ENCODE measurements at places on chromosomes 1 and 21. TPM values are rescaled to one million over a fixed set of nuclear protein-coding genes. Genes with fewer than 3 reads are reported as not detected.

The LCE1D gene
- not detected for total RNA-seq

The CXADR gene
- 150 TPM for total RNA-seq

GRCh38 chr1:38941527-38942019 lies at the start of gene RHBDL2:
TSS of gene RHBDL2 (minus strand) at chr1:38941830. CDS start at chr1:38919212, 22,618 bp downstream.
- peak; percentile 29 for DNase-seq
- H3K4me1 ChIP-seq, result no peaks in the 10 kb centered on the region
- H3K27ac ChIP-seq, result no peak within 1 kb of the TSS
- H3K4me3 ChIP-seq, result no peak within 1 kb of the TSS

- no peaks in the 10 kb centered on the region for H3K27me3 ChIP-seq
- H3K4me3 ChIP-seq, result no peak overlapping the region
- no peak for DNase-seq
- no peak overlapping the region for H3K27ac ChIP-seq
- peaks cover 19% of the 10 kb centered on the region for H3K36me3 ChIP-seq
These were observed 61.5 kb downstream of the TOR3A start for GRCh38 chr1:179143322-179143721.

- H3K4me1 ChIP-seq, result no peaks in the 10 kb centered on the region
- H3K36me3 ChIP-seq, result peaks cover 14% of the 10 kb centered on the region
- no peak overlapping the region for H3K4me3 ChIP-seq
- H3K27me3 ChIP-seq, result no peaks in the 10 kb centered on the region
- H3K27ac ChIP-seq, result no peak overlapping the region
These were observed 556 bp downstream of the IFI44 start for GRCh38 chr1:78650114-78650660.

- H3K27me3 ChIP-seq, result no peaks in the 10 kb centered on the region
- no peaks in the 10 kb centered on the region for H3K36me3 ChIP-seq
- H3K4me3 ChIP-seq, result no peak overlapping the region
- no peak overlapping the region for H3K27ac ChIP-seq
These were observed 12.5 kb upstream of the PKP1 start for GRCh38 chr1:201270616-201271390.

GRCh38 chr21:42171091-42172053 lies 47.6 kb upstream of the ABCG1 start:
- no peaks in the 10 kb centered on the region for H3K27me3 ChIP-seq
- H3K4me1 ChIP-seq, result no peaks in the 10 kb centered on the region
- DNase-seq, result no peak
- no peaks in the 10 kb centered on the region for H3K36me3 ChIP-seq

DNA sequence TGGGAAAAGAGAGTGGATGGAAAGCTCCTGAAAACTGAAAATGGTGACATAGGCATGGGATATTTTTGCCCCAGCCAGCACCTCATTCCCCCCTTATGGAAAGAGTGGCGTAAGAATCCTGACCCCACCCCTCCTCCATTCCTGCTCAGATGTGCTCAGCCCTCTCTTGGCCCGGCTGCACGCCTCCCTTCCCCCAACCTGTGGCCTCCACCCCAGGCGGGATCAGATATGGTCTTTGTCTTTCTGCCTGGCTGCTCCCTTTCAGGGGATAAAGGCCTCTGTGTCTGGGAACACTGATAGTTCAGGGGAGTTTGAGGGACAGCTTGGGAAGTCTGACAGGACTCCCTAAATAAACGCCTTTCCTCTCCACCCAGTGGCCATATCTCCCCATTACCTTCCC lies 49.8 kb downstream of the KIRREL1 start:
- H3K27me3 ChIP-seq, result no peaks in the 10 kb centered on the region
- H3K27ac ChIP-seq, result no peak overlapping the region
- no peak overlapping the region for H3K4me3 ChIP-seq
- H3K4me1 ChIP-seq, result peaks cover 24% of the 10 kb centered on the region

DNA sequence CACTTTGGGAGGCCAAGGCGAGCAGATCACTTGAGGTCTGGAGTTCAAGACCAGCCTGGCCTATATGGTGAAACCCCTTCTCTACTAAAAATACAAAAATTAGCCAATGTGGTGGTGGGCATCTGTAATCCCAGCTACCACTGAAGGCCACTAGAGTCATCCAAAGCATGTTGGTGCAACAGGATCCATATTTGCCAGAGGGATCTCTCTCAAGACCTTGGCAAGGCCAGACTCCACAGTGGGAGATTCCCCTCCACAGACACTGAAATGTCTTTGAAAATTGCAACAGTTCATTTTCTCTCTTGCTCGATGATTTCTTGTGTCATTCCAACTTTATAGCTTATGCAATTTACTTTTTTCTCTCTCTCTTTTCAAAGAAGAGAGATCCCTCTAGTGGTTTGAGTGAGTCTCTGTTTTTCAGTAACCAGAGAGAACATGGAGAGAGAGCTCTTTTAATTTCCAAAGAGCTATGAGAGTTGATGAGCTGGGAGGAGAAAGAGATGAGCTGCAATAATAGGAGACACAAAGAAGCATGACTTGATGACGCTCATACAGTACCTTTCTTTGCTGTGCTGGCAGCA lies 176.8 kb upstream of the USP25 start:
- H3K4me1 ChIP-seq, result no peaks in the 10 kb centered on the region
- no peak overlapping the region for H3K27ac ChIP-seq
- H3K4me3 ChIP-seq, result no peak overlapping the region
- no peaks in the 10 kb centered on the region for H3K27me3 ChIP-seq

Data from H9 (cell line).